ENCODE measurements at places on chromosomes 4 and X. TPM values are rescaled to one million over a fixed set of nuclear protein-coding genes. Genes with fewer than 3 reads are reported as not detected.
A peak's percentile ranks its signal among the peaks of the same experiment; 100 is the strongest.

GRCh38 chrX:57752866-57753265, 72.8 kb upstream of the NLRP2B start:
- no peak overlapping the region for H3K27ac ChIP-seq
- no peak for DNase-seq
- H3K4me3 ChIP-seq: no peak overlapping the region
- no peaks in the 10 kb centered on the region for H3K4me1 ChIP-seq
- H3K27me3 ChIP-seq: no peaks in the 10 kb centered on the region

DNA sequence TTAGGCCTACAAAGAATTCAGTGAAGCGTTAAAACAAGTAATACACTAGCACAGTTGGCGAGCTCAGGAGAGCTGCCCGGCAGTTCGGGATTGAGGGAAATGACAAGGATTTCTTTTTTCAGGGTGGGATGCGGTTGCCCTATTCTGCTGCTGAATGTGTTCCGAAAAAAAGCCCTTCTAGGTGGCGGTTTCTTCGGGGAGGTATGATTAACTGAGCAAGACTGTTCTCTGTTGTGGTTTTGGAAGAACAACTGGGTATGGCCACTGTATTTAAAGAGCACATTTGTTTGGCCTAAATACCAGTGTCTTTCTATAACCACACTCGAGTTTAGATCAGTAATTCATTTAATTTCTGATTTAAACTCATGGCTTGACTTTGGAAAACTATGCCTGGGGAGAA, 459.7 kb upstream of the FAT1 start:
- no peak overlapping the region for H3K4me3 ChIP-seq
- DNase-seq: no peak
- H3K27me3 ChIP-seq: no peaks in the 10 kb centered on the region
- H3K27ac ChIP-seq: no peak overlapping the region
- no peaks in the 10 kb centered on the region for H3K36me3 ChIP-seq

GRCh38 chrX:499870-500364, 113.2 kb upstream of the PPP2R3B start:
- no peak for DNase-seq
- no peaks in the 10 kb centered on the region for H3K4me1 ChIP-seq
- no peaks in the 10 kb centered on the region for H3K36me3 ChIP-seq
- H3K4me3 ChIP-seq: no peak overlapping the region
- H3K27ac ChIP-seq: no peak overlapping the region
- no peaks in the 10 kb centered on the region for H3K27me3 ChIP-seq

DNA sequence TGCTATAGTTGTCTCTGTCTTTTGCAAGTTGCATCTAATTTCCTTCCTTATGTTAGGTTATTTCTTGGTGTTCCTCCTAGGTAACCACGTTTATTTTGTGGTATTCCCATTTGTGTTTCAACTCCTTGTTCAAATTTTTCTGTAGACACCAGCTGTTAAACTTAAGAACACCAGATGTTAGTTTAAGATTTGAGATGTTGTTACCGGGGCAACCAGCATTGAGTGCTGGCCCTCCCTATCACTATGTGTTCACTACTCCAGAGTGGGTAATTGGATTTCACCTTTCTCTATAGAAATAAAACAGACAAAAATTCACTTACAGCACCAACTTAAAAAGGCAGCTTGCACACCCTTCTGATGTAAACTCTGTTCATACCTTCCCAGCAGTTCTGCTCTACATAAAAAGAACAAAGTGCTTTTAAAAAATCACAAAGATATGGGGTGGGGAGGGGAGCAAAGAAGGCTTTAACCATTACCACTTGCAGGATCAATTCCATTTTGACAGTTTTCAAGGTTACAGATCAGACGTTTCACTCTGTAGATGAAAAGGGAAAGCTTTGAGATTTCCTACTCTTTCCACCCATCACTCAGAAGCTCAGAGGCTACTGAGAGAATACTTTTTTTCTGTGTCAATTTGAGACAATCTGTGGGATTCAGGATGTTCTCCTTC, 82.9 kb downstream of the DKK2 start:
- H3K27ac ChIP-seq: no peak overlapping the region
- no peak overlapping the region for H3K4me3 ChIP-seq
- H3K4me1 ChIP-seq: no peaks in the 10 kb centered on the region
- no peaks in the 10 kb centered on the region for H3K36me3 ChIP-seq
- no peaks in the 10 kb centered on the region for H3K27me3 ChIP-seq

- H3K27ac ChIP-seq: no peak overlapping the region
- no peak for DNase-seq
- H3K4me3 ChIP-seq: no peak overlapping the region
- no peaks in the 10 kb centered on the region for H3K27me3 ChIP-seq
Observed at GRCh38 chrX:13088156-13088487, 43.7 kb upstream of the FAM9C start.

GRCh38 chrX:67726018-67726417, 182.2 kb downstream of the AR start:
- no peaks in the 10 kb centered on the region for H3K4me1 ChIP-seq
- H3K4me3 ChIP-seq: no peak overlapping the region
- no peaks in the 10 kb centered on the region for H3K36me3 ChIP-seq
- H3K27me3 ChIP-seq: no peaks in the 10 kb centered on the region

DNA sequence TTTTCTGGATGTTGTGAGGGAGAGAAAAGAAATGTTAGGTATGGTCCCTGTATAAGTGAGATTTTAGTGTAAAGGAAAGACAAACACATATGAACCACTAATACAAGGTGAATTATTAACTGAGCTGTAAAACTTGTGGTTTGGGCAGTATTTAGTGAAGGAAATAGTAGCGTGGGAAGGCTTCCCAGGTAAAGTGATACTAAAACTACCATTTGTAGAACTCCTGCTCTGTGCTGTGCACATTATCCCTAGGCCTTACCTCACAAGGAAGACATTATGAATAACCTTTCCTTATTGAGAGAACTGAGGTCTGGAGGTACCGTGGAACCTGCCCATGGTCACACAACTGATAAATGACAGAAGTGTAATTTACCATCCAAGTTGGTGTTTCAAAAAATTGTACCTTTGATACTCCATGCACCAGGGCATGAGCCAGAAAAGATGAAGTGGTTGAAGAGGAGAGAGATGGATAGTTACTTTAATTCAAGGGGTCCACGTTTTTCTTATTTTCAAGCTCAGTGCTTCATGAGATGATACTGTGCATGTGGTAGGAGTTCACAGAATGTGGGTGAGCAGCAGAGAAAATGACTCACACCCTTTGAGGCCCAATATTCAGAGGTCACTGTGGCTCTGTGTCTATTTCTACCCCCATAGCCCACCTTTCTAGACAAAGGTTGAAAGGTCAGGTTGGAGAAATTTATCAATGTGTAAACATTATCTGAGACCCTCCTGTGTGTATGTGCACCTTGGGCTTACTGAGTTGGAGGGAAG, 2.6 kb upstream of the VSIG4 start:
- H3K27ac ChIP-seq: no peak overlapping the region
- H3K4me1 ChIP-seq: no peaks in the 10 kb centered on the region
- H3K36me3 ChIP-seq: no peaks in the 10 kb centered on the region
- no peak overlapping the region for H3K4me3 ChIP-seq
- H3K27me3 ChIP-seq: no peaks in the 10 kb centered on the region

DNA sequence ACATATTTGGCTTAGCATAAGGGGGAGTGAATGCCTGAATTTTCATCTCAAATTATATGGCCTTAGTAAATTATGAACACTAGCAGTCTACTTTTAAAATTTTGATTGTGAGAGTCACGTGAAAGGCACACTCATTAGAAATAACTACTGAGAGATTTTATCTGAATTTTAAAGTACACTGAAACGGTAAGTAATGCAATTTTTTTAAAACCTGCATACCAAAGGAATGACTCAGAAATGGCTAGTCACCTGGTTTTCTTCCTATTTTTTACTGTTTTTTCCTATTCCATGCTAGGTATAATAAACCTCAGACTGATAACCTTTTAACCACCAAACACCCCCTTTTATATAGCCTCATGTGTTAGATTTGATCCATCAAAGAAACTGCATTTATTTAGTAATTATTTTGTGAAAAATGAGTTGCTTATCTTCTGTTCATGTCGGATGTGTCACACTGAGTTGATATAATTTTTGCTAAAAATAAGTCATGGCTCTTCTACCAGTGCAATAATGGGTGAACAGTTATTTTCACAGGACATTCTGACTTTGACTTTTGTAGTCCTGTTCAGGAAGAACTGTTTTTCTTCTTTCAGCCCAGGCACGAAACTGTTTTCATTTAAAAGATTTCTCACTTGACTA, 40.4 kb downstream of the CPEB2 start:
- no peak overlapping the region for H3K4me3 ChIP-seq
- no peaks in the 10 kb centered on the region for H3K36me3 ChIP-seq
- H3K27me3 ChIP-seq: no peaks in the 10 kb centered on the region
- H3K4me1 ChIP-seq: peaks cover 12% of the 10 kb centered on the region
- no peak overlapping the region for H3K27ac ChIP-seq

- DNase-seq: no peak
- peaks cover 2% of the 10 kb centered on the region for H3K36me3 ChIP-seq
- H3K27ac ChIP-seq: no peak overlapping the region
Observed at GRCh38 chr4:112421911-112422310, 94.1 kb downstream of the NEUROG2 start.

GRCh38 chr4:118280501-118281218, 72.1 kb downstream of the PRSS12 start:
- H3K27me3 ChIP-seq: no peaks in the 10 kb centered on the region
- H3K4me1 ChIP-seq: peaks cover 54% of the 10 kb centered on the region
- H3K4me3 ChIP-seq: peak overlapping the region; percentile 94
- peak overlapping the region; percentile 28 for H3K27ac ChIP-seq
- peak; percentile 72 for DNase-seq

DNA sequence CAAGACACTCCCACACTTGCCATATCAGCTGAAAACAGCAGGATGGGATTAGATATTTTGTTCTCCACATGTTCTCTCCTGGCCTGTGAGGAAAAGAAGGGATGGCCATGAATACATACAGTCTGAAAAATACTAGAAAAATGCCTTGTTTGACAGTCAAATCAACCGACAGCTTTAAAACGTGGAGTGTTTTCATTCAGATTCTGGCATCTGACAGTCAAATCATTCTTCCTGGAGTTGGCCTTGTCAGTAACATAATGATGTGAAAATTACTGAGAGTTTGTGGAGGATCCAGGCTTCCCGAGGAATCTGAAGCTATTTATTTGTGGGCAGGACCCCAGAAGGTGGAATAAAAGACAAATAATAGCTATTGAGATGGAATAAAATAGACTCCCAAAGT, 188.2 kb downstream of the LDB2 start:
- H3K36me3 ChIP-seq: no peaks in the 10 kb centered on the region
- DNase-seq: no peak
- H3K27me3 ChIP-seq: no peaks in the 10 kb centered on the region
- no peak overlapping the region for H3K4me3 ChIP-seq
- H3K4me1 ChIP-seq: no peaks in the 10 kb centered on the region

DNA sequence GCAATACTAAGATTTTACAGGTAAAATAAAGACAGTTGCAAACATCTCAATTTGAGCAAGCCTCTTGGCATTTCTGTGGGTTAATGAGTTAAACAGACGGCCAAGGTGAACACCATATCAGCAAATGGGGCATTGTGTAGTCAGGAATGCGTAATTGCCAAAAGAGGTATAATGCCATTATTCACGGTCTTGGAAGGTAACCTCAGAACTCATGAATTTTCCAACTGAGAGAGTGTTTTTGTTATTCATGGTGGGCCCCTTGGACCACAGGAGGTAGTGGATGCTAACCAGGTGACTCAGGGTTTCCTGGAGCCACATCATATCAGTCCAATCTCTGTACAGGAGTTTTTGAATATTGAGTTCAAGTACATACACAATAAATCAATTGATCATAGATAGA, 368.0 kb upstream of the TECRL start:
- H3K4me1 ChIP-seq: no peaks in the 10 kb centered on the region
- no peaks in the 10 kb centered on the region for H3K27me3 ChIP-seq
- DNase-seq: no peak
- no peaks in the 10 kb centered on the region for H3K36me3 ChIP-seq
- H3K4me3 ChIP-seq: no peak overlapping the region

- no peaks in the 10 kb centered on the region for H3K36me3 ChIP-seq
- H3K4me3 ChIP-seq: no peak overlapping the region
- DNase-seq: no peak
- H3K27ac ChIP-seq: no peak overlapping the region
- H3K4me1 ChIP-seq: peaks cover 11% of the 10 kb centered on the region
- no peaks in the 10 kb centered on the region for H3K27me3 ChIP-seq
Observed at GRCh38 chr4:74152836-74153235, 5.1 kb upstream of the MTHFD2L start.

- no peak overlapping the region for H3K4me3 ChIP-seq
- no peaks in the 10 kb centered on the region for H3K4me1 ChIP-seq
- DNase-seq: no peak
Observed at GRCh38 chrX:96246436-96246835, 438.2 kb upstream of the DIAPH2 start.

- no peak overlapping the region for H3K4me3 ChIP-seq
- H3K36me3 ChIP-seq: no peaks in the 10 kb centered on the region
- no peaks in the 10 kb centered on the region for H3K4me1 ChIP-seq
- no peak overlapping the region for H3K27ac ChIP-seq
Observed at GRCh38 chr4:7705062-7705461, 234.6 kb downstream of the AFAP1 start.

DNA sequence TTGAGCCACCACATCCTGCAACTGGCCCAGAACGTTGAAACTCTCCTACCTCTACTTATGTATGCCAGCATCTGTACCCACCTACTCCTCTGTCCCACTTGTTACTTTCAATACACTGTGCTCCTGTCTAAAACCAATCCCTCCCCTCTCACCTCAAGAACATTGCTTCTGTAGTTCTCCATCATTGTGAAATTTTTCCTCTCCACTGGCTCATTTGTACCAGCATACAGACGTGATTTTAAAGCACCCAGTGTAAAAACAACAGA, 25.5 kb upstream of the USO1 start:
- no peaks in the 10 kb centered on the region for H3K4me1 ChIP-seq
- no peak overlapping the region for H3K27ac ChIP-seq
- no peaks in the 10 kb centered on the region for H3K27me3 ChIP-seq
- no peaks in the 10 kb centered on the region for H3K36me3 ChIP-seq

DNA sequence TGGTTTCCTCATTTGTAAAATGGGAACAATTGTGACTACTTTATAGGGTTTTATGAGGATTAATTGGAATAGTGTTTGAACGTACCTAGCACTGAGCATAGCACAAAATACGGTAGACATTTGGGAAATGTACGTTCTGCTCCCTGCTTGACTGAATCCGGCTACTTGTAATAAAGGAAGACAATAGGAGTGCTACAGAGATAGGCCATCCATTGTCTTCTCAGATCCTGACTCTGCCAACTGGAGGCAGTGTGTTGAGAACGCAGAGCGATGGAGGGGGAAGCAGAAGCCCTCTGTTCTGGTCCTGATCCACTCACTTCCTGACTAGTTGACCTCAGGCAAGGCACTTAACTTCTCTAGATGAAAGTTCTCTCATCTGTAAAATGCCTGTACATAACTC, 26.4 kb downstream of the ENPP6 start:
- H3K36me3 ChIP-seq: no peaks in the 10 kb centered on the region
- H3K4me3 ChIP-seq: no peak overlapping the region
- no peak for DNase-seq
- H3K27me3 ChIP-seq: no peaks in the 10 kb centered on the region

Gene CAPN6
- 6.9 TPM for total RNA-seq

Gene DKK2
- 0.52 TPM for total RNA-seq

Gene SORCS2
- total RNA-seq: 0.26 TPM

Gene GAGE12H
- total RNA-seq: not detected

Gene DDX3X
- 127 TPM for total RNA-seq

Gene CHST7
- 7.0 TPM for total RNA-seq

Gene PAGE5
- not detected for total RNA-seq

Gene ART3
- 6.5 TPM for total RNA-seq

Gene HCCS
- 4.4 TPM for total RNA-seq

Gene FHDC1
- total RNA-seq: 3.9 TPM

Gene VCX3B
- not detected for total RNA-seq

Measured in body of pancreas (tissue), 4 donors.